ENCODE measurements at places on chromosomes 4 and X. TPM values are rescaled to one million over a fixed set of nuclear protein-coding genes. Genes with fewer than 3 reads are reported as not detected.
A peak's percentile ranks its signal among the peaks of the same experiment; 100 is the strongest.

DNA sequence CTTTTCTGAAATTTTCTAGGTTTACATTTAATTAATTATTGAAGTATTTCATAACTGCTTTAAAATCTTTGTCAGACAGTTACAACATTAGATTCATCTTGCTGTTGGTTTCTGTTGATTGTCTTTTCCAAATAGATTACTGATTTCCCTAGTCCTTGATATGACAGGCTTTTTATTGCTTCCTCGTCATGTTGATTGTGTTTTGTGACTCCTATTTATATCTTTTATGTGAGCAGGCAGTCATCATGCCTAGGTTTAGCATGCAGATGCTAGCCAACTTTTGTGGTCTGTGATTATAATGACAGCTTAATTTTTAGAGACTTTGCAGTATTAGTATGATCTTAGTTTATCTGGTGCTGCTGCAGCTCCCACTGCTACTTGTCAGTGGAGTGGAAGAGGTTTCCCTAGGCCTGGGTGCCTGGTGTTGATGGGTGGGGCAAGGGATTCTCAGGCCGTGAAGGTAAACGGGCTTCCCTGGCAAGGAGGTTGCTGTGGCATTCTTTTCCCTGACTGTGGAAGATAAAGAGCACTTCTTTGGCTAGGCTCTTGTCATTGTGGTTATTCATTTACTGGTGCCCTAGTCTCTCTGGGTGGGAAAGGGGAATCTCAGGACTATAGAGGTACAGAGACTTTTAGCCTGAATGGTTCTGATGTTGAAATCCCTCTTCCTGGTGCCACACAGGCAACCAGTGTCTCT, 65.7 kb downstream of the SERPINA7 start:
- no peak for DNase-seq

The KCNIP4 gene
- 1.7 TPM for total RNA-seq

GRCh38 chr4:38931125-38931524, 63.5 kb downstream of the FAM114A1 start:
- DNase-seq = no peak

The MAB21L2 gene
- total RNA-seq = not detected

DNA sequence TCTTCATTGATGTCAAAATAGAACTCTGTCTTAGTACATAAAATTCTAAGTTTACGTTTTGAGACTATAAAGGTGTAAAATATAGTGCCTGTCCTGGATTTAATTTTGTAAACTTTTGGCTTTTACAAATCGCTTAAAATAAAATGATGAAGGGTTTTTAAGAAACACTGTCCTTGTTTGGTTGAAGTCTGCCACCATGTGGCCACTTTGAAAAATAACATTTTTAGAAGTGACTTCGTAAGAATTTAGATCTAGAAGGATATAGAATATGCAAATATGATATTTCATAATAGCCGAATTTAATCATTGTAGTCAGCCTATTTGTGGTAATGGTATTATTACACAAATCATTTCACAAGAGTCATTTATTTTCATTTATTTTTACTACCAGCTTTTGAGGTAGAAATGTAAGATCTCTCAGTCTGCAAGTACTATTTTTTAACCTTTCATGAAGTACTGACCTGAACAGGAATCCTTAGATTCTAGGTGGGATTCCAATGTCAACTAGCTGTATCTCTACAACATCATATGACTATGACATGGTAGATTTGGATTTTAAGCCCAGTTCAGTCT, 31.0 kb upstream of the FAT4 start:
- DNase-seq = peak; percentile 64

DNA sequence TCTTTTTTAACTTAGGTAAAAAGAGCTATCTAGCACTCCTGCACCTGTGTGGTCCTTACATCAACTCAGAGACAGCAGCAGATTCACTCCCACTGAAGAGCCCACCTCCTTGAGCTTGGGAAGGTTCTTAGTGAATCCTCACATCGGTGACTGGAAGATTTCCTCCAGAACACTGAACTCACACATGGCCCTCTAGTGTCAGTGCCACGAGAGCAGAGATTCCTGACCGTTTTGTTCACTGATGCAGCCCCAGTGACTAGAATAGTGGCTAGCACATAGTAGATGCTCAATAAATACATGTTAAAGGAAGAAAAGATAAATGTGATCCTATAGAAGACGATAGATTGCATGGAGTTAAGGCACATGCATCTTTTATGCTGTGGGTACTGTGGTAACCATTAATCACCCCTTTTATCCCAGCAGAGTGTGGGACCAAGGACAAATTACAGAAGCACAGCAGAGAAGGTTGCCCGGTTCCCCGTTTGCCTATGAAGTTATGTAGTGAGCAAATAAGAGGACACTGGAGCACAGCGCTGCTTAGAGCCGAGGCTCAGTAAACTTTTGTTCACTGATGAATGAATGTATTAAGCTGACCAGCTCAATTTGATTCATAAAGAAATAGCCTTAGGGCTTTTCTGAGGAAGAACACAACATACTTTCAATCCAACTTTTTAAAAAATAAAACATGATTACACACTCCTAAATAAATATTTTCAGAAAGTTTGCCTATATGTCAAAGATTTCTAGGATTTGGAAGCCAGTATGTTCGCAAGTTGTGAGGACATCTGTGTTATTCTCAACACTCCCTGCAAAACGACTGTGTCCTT, 8.7 kb downstream of the GASK1B start:
- no peak for DNase-seq

DNA sequence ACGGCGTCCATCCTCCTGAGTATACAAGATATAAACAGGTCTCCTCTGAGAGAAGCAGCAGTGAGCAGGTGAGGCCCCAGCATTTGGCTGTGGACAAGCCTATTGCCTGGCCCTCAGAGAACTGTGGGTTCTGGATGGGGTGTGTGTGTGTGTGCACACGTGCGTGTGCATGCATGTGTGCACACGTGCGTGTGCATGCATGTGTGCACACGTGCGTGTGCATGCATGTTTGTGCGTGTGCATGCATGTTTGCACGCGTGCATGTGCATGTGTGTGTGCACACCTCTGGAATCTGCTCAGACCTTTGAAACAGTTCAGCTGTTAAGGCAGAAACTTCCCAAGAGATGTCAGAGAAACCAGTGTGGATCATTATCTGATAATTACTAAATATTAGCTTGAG, 22.2 kb upstream of the FHL1 start:
- no peak for DNase-seq

- DNase-seq = no peak
Observed at GRCh38 chrX:141934059-141934641, 30.5 kb downstream of the MAGEC1 start.

The PAGE1 gene
- not detected for total RNA-seq

The SPP1 gene
- 0.72 TPM for total RNA-seq

The ZMAT1 gene
- total RNA-seq = 0.18 TPM

- DNase-seq = peak; percentile 9
Observed at GRCh38 chrX:110462957-110463356, 104.3 kb downstream of the RTL9 start.

DNA sequence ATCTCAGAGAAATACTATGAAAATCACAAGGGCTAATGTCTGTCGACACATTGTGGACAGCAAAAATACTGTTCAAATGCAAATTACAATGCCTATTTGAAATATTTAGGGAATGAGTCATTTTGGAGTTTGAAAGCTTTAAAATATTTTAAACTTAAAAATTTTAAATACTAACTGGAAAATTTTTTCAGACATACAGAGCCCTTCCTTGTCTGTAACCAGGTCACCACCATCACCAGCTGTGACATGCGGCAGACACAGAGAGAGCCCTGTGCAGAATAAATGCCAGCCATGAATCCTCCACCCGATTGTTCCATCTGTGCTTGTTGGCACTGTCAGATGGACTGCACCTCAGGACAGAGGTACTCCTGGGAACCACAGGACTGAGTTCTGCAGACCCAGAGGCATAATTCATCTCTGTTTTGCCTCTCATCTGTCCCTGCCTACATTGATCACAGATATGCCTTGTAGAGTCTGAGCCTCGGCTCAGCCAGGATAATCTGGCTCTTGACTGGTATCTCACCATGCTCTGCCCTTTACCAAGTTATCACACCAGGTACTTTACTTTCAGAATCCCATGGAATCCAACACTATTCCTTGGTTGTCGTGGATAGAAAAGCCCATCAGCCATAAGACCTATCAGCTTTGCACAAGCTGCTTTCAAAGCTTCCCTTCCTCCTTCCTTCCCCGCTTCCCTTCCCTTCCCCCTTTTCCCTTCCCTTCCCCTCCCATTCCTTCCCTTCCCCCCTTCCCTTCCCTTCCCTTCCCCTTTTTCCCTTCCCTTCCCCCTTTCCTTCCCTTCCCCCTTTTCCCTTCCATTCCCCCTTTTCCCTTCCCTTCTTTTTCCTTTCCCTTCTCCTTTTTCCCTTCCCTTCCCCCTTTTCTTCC, 67.2 kb downstream of the TBC1D9 start:
- DNase-seq = peak; percentile 16

DNA sequence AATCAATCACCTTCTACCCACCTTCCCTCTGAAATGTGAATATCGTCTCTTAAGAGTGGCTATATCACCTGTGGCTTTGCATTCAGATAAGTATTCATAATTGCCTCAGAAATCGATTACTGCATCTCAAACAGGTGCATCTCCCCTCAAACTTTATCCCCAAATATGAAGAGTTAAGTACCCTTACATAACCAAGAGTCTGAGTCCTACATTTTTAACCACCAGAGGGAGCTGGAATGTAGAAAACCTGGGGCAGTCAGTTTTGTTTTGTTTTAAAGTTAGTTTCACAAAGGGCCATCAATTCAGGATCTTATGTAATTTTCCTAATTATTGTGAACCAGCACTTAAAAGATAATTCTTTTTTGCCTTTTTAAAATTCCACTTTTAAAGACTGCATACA, 5.7 kb downstream of the TCEANC start:
- DNase-seq = peak; percentile 84

DNA sequence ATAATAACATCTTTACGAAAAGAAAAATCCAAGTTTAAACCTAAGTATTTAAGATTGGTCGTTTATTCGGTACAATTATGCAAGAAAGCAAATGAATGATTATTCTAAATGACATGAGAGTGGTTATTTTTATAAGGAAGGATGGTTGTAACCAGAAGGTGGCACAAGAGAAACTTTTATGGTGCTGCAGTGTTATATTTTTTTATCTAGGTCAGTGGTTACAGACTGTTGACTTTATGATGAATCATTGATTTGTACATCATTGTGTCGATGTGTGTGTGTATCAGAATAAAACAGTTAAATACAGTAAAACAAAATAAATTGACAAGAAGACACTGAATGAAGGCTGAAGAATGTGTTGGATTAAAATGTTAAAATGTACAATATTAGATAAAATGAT, 9.8 kb downstream of the DCAF8L2 start:
- DNase-seq = peak; percentile 50

The UBE2D3 gene
- 247 TPM for total RNA-seq

GRCh38 chr4:187887906-187888305, 107.7 kb upstream of the ZFP42 start:
- DNase-seq = no peak

DNA sequence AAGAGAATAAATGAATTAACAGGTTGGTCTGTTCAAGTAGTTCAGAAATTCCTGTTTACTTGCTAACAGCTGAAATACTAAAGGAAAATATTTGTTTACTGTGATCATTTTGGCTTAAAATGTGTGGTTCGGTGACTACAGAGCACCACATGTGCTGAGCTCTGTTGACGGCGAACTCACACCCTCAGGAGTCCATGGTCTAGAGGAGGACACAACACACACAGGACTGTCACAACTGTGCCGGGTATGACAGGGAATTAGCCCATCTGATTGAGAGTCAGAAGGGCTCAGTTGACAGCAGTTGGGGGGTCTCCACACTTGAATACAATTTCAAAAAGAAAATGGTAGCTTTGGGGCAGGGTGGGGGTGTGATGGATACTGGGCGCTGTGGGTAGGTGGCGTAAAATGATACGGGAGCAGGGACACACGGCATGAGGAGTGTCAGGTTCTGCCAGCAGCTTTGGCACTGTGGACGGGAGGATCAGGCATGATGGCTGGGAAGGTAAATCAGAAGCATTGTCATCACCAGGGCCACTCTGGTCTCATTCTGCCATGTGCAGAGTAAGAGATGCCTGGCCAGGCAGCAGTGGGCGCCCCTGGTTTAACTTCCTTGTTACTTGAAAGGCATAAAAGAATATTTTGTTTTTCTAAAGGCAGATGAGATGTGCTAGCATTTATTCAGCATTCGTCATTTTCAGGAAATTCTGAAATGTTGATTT, 33.3 kb downstream of the CLDN22 start:
- DNase-seq = no peak

The SMIM10L2A gene
- total RNA-seq = 0.33 TPM

The FRG2 gene
- not detected for total RNA-seq

DNA sequence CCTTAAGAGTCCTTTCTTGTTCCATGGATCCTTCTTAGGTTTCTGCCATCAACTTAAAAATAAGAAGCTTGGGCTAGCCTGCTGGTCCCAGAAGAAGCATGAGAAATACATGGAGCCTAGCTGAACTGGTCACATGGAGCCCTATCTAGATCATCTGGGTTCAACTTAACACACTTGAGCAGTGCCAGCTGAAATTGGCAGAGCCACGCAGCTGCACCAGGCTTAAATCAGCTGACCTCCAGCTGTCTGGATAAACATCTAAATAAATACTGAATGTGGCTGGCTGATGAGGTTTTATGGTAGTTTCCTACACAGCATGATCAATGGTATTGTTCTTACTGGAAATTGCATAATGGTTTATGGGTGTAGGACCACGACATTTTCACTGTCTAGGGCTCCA, 598.4 kb upstream of the FAM241A start:
- no peak for DNase-seq

DNA sequence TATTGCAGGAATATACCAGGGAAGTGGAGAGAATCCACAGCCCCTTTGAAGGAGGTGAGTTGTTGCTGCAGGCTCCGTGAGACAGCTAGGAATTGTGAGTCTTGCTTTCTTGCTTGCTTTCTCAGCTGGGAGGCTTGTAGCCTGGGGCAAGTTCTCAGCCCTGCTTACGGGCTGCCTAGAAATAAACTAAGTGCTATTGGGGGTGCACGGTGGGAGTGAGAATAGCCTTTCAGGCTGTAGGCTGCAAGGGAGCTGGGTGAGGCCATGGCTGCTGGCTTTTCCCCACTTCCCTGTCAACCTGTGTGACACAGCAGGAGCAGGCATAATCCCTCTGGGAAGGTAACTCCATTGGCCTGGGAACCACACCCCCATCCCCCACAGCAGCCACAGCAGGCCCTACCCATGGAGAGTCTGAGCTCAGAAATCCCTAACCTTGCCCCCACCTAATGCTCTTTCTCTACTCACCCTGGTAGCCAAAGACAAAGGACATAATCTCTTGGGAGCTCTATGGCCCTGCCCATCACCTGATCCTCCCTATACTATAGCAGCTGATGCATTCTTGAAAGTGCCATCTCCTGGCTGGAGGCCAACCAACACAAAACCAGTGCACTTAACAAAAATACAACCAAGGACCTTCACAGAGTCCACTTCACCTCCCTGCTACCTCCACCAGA, 113.0 kb downstream of the MMRN1 start:
- no peak for DNase-seq

The AFAP1 gene
- total RNA-seq = 83.9 TPM

- peak; percentile 12 for DNase-seq
Observed at GRCh38 chrX:123291623-123292022, 107.5 kb downstream of the GRIA3 start.
